T-helper 1 cell (primary cell): ENCODE measurements at places on chromosomes 2 and 18.

DNA sequence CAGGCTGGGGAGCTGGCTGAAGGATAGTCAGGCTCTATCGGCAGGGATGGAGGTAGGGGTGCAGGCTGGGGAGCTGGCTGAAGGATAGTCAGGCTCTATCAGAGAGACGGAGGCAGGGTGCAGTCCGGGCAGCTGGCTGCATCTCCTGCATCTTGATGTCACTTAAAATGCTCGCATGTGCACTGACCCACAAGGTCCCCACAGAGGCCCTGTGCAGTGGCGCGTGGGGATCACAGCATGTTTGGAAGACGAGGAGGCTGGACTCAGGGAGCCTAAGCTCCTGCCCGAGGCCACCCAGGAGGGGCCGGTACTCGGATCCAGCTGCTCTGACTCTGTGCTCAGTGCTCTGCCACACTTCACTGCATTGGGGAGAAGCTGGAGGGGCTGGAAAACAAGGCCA is 189.0 kb upstream of the HDAC4 start:
- no peak for DNase-seq

GRCh38 chr2:67240507-67240906 is 156.6 kb upstream of the ETAA1 start:
- no peak for DNase-seq

DNA sequence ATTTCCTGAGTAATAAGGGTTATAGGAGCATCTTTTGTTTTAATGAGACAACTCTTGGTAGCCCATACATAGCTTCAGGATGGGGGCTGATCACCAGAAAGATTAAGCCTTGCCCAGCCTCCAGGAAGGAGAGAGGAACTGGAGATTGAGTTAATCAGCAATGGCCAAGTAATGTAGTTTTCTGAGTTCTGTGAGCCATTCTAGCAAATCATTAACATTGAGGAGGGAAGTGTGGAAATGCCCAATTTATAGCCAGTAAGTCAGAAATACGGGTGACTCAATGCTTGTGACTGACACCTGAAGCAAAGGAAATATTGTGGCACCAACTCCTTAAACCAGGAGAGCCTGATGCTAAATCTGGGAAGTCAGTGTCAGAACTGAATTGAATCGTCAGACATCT is 205.1 kb upstream of the SRD5A2 start:
- DNase-seq: no peak

DNA sequence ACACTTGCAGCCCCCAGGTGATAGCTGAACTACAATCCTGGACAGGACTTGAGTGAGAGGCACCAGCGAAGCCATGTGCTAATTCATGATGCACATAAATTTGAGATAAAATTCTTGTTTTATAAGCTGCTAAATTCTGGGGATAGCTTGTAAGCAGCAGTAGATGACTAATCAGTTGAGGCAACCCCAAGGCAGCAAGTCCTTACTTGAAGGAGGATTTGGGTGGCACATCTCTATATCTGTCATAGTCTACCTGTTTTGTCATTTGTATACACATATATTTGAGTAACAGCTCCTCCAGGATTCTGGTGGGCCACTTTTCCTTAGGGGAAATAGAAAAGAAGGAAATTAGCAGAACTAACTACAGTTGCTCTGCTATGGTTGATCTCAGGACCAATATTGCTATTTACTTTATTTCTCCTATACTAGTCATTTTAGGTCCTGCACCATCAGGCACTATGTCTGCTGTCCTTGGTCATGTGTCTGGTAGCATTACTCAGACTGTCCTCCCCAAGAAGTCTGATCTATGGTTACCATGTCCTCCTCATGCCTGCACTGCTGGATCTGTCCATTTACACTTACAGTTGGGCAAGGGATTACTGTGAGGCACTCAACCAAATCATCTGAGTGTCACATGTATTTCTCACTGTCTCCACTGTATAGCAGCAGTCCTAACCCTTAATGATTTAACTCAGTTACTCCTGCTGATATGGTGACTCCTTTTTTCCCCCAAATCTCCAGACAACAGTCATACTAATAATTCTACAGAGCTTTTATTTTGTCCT is 436.0 kb upstream of the CWC22 start:
- no peak for DNase-seq

DNA sequence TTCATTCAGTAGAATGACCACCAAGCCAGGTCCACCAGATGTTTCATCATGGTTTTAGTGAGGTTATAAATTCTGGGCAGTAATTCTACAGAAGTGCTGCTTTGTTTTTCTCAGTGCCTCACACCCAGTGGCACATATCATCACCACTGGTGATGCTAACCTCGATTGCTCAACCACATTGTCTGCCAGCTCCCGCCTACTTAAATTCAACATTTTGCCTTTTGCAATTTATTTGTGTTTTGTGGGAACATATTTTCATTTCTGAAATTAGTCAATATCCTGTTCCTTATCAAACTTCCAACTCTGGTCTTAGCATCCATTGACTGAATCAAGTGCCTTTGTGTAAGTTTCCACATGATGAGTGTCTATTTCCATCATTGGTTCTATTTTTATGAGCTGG is 62.3 kb upstream of the TMEM178A start:
- no peak for DNase-seq

DNA sequence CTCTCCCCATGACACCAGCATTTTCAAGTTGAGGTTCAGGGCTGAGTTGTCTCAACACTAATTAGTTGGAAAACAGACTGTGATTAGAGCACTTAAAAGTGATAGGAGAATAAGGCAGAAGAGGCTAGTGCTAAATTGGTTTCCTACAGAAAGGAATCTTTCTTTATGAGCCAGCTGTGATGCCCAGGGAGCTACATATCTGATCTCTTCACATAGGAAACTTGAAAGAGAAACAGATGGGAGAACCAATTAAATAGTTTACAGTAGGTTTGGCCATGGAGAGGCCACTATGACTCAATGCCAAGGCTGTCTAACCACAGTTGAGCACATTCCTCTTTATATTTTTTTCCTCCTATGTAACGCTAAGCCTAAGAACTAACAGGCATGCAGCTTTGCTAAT is 418.3 kb upstream of the CYRIA start:
- no peak for DNase-seq

DNA sequence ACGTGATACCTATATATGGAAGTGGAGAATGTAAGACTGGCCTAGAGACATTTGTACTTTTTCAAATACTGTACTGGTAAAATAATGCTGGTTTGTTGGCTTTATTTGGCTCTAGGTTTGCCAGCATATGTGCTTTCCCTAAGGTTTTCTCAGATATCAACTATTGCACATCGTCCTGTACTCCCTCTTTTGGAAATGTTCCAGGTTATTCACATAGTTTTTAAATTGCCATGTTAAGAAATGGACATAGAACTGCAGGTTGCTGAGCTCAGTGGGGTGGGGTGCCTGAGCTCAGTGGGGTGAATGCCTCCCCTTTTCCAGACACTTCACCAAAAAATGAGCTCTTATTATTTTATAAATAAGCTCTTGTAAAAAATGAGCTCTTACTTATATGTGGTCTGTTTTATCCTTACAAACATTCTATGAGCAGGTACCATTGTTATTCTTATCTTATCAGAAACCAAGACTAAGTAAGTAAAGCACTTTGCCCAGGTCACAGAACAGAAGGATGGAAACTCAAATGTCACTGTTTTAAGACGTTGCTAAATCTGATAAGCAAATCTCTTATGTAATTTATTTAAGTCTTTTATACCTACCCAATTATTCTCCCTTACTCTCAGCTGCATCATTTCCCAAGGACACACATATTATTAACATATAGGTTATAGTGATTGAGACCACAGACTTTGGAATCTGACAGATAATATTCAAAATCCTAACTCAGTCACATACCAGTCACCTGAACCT is 99.0 kb downstream of the CPS1 start:
- DNase-seq: no peak

GRCh38 chr2:189799531-189799930 is 15.3 kb downstream of the PMS1 start:
- no peak for DNase-seq

DNA sequence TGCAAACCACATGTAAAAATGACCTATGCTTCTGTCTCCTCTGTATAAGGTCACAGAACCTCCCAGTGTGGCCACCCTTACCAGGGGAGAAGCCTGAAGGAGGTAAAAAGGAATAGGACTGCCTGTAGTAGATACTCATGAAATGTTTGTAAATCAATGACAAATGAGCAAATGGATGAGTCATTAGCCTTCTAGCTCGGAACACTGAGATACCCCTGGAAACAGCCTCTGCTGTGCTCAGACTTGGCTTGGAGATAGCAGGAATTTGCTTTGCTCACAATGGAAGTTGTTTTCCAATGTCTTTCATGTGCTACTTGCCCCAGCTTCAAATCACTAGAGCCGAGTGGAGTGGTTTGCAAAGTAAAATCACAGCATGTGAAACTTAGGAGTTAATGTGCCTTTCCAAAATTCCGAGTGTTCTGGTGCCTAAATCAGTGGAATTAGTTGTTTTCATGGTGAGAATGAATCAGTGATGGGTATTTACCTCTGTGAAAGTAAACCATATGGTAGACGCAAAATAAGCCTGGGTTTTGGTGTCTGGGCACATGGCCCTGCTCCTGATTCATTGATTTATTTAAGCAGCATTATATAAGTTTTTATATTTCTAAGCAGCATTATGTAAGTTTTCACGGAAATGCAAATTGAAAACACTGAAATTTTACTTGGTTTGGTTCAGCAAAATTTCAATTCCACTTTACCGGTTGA is 154.0 kb upstream of the MAP3K20 start:
- no peak for DNase-seq
